ENCODE measurements at places on chromosomes 12 and 14.

DNA sequence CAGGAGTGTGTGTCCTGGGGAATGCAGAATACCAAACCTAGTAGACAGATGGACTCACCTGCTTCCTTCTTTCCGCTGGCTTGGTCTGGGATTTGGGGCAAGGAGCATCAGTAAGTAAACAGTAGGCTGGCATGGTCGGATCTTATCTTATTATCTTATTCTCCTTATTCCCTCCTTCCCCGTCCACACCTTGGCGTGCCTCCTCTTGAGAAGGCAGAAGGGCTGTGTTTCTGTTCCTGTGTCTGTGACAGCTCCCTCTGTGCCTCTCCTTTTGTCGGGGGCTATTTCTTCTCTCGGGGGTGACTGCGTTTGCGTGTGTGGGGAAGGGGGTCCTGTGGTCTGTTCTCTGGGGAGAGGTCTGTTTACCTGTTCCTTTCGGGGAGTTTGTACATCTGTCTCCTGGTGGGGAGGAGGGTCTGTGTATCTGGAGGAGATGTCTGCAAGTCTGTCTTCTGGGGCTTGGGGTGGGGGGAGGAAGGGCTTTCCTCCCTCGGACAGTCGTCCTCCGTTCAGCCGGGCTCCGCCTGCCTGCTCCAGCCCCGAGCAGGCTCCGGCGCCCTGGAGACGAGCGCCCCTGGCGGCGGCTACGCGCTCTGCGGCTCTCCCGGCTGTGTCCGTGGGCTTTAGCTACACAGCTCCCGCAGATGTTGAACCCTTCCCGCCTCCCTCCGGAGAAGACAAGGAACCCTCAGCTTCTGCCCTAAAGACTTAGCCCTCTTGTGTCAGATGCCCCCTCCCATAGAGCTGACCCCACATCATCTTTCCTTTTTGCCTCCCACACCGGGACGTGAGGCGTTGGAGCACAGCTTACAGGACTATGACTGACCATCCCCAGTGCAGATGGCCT, 4.4 kb downstream of the KRT86 start:
- DNase-seq: peak; percentile 61

- DNase-seq: no peak
Measured at GRCh38 chr14:99626041-99626648, 18.8 kb upstream of the HHIPL1 start.

DNA sequence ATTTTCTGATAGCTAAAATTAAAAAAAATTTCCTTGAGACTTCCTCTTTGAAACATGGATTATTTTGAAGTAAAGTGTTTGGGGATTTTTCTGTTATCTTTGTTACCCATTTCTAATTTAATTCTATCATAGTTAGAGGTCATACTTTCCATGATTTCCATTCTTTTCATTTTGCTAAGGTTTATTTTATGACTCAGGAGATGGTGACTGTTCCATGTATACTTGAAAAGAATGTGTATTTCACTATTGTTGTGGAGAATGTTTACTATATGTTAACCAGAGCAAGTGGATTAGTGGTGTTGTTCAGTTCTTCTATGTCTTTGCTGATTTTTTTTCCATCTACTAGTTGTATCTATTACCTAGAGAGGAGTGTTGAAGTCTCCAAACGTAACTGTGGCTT, 250.5 kb upstream of the PELI2 start:
- no peak for DNase-seq

- peak; percentile 38 for DNase-seq
Measured at GRCh38 chr14:88613552-88614010, 50.7 kb downstream of the ZC3H14 start.

DNA sequence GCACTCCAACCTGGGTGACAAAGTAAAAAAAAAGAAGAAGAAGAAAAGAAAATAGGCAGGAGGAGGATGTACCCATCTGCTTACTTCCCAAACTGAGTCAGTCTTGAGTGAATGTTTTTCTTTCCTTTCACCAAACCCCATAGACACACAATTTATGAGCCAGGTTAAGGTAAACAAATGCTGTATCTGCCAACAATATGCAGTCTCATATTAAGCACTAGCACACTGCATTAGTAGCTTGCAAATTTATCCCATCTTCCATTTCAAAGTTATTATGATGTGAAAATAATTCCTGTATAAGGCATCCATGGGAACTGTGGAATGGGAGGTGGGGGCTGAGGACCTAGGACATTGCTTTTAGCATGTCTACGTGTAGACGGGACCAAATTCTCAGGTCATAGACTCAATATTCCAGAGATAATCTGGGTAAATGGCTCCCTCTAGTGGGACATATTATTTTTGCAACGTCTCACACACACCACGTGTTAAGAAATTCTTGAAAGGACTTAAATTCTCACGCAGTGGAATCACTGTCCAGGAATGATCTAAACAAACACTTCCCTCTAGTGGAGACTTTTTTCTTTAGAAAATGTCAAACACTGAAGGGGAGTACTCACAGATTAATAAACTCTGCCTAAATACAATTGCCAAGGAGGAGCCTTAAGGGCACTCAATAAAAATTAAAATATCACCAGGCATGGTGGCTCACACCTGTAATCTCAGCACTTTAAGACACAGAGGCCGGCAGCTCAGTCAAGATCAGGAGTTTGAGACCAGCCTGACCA, 17.1 kb upstream of the OR10P1 start:
- DNase-seq: peak; percentile 94

GRCh38 chr12:28177905-28178304, 12.4 kb upstream of the CCDC91 start:
- DNase-seq: no peak

DNA sequence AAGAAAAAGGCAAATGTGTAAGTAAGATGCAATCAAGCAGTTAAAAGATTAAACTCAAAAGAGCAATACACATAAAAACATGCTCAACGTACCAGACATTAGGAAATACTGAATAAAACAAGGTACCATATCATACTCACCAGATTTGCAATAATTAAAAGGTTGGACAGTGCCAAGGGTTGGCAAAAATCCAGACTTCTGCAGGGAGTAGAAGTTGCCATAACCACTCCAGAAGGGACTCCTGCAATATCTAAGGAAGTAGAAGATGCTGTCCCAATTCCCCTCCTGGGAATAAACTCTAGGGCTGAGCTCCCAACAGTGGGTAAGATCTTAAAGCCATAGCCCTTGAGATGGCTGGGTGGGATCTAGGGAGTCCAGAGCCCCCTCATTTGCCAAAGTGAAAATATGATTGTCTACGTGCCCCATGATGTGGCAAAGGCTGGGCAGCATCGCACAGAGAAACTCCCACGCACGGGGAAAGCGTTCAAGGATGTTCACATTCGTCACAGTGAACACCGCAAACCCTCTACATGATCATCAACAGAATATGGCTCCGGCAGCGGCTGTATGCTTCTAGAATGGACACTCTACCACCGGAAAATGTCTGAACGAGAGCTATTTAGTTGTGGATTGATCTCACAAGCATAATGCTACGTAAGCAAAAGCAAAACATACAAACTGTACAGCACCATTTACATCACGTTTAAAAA, 12.3 kb downstream of the KCTD10 start:
- no peak for DNase-seq

DNA sequence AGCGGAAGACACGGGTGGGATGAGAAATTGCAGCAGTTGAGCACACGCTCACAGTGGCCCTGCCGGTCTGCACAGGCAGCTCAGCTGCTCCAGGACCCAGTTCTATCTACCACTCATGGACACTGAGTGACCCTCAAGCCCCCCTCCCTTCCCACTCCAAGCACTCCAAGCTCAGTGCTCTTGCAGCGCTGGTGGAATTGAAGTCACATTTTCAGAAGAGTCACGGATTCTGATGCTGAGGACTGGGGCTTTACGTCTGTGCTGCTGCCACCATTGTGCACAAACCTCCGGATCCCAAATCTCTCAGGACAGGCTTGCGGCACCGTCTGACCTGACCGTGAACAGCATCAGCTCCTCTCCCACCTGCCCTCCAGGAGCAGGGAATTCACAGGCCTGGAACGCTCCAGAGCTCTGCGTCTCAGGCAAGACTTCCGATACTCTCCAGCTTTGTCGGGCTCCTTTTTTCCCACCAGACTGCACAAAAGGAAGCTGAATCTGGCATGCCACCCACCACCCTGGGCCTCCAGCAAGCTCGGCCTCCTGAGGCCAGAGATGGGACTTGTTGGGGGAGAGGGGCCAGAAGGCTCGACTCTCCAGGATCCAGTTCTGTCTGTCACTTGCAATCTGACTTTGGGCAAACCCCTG, 213.1 kb upstream of the RTL1 start:
- DNase-seq: no peak

- no peak for DNase-seq
Measured at GRCh38 chr12:46446645-46447044, 74.1 kb upstream of the SLC38A2 start.

- DNase-seq: no peak
Measured at GRCh38 chr14:74950795-74951442, 4.5 kb downstream of the PGF start.

- no peak for DNase-seq
Measured at GRCh38 chr12:105554223-105554678, 223.8 kb downstream of the C12orf75 start.

GRCh38 chr14:55546212-55546874, 33.7 kb upstream of the KTN1 start:
- DNase-seq: no peak

GRCh38 chr14:33959692-33960151, 8.8 kb upstream of the EGLN3 start:
- no peak for DNase-seq

DNA sequence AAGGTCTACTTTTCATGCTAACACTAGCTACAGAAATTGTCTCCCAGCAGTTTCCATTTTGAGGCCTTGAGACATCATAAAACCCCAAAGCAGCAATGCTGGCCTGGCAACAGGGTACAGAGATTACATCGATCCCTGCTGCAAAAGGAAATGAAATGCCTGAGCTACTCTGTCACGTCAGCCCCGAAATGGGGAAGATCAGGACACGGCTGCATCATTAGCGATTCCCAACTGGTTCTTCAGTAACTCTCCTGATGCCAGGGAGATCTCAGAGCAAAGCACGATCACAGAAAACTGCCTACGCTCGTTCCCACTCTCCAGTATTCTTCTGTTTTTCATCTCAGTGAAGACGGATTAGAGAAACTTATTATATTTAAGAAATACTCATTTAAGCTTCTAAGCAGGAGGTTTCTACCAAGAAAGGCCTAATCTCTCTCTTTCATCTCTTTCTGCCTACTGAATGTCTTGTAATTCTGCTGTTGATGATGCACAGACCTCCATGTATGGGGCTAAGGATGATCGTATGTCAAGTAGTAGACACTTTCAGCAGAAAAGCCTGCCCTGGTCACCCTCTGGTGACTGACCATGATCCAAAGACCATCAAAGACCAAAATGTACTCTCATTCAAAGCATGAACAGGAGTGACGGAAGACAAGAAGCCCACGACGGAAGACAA, 168.5 kb downstream of the RIMBP2 start:
- DNase-seq: no peak

- no peak for DNase-seq
Measured at GRCh38 chr14:20556500-20557211, 4.2 kb downstream of the RNASE9 start.

GRCh38 chr12:58099476-58099875, 158.1 kb downstream of the ATP23 start:
- DNase-seq: no peak

DNA sequence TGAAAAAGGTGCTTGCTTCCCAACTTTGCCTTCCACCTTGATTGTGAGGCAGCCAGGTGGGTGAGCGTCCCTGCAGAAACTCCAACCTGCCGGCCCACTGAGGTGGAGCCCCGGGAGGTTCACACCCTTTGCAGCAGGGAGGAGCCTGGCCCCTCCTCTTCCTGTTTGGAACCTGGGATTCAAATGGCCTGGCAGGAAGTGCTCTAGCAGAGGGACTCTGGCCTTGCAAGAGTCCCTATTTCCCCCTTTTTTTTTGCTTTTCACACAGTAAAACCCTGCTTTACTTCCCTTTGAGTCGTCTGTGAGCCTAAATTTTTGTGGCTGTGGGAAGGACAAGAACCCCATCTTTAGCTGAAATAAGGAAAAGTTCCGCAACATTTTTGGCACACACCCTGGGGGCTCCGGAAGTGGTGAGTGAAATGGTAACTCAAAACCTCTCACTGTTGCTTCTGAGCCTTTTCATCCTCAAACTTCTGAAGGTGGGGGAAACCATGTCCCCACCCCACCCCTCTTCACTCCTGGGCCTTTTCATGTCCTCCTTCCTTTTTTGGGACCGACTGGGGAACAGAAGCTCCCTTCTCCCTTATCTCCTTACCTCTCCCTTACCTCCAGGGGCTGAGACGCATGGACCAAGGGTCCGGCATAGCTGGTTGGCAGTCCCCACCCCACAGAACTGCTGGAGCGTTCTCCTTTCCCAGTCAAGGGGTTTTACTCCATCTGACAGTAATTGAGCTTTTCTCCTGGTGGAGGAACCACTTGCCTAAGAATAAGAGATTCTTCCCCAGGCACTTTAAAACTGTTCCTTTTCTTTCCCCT, 102.0 kb downstream of the KCNMB4 start:
- no peak for DNase-seq

DNA sequence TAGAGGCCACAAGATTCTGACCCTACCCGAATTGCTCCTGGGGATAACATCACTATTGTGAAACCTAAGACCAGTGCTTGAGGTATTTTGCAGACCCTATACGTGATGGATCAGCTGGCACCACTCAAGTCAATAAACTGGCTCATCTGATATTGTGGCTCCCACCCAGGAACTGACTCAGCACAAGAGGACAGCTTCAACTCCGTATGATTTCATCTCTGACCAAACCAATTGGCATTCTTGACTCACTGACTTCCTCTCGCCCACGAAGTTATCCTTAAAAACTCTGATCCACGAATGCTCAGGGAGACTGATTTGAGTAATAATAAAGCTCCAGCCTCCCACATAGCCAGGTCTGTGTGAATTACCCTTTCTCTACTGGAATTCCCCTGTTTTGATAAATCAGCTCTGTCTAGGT, 1036.1 kb upstream of the TMEM132C start:
- peak; percentile 98 for DNase-seq

- DNase-seq: peak; percentile 3
Measured at GRCh38 chr12:30753751-30754382, 884 bp downstream of the CAPRIN2 start.

GRCh38 chr14:51727526-51727925, 75.8 kb downstream of the FRMD6 start:
- DNase-seq: no peak

DNA sequence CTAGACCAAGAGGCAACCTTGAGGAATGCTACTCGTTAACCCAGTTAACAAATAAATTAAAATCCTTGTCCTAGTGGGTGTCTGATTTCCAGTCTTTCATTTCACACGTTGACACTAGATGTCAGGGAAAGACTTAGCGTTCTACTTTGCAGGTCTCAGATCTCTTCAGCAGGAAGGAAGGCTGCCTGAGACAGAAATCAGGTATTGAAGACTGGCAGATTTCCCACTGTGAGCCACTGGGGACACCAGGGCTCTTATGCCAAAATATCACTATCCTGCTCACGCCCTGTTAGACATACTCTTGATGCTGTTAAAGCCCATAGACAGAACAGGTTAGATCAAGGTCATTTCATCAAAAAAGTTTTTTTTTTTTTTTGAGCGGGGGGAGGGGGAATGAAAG, 33.0 kb downstream of the EMP1 start:
- no peak for DNase-seq

DNA sequence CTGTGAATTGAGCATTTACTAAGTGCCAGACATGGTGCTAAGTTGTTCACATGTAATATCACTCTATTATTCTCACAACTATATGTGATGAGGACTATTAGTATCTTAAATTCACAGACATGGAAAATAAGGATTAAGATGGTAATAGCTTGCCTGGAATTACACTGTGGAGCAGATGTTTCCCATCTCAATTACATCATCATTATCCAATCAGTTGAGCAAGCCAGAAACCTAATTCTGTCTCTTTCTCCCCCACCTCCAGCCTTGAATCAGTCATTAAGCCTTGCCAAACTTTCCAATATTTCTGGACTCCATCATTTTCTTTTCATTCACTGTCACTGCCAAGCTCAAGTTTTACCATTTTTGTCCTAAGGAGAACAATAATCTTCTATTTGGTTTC, 287.8 kb upstream of the KITLG start:
- no peak for DNase-seq

Measured in brain microvascular endothelial cell (primary cell).